ENCODE measurements at places on chromosomes 3 and 15.
A peak's percentile ranks its signal among the peaks of the same experiment; 100 is the strongest.

GRCh38 chr3:169297214-169297613 lies 366.3 kb downstream of the MECOM start:
- no peak for DNase-seq

- no peak for DNase-seq
These were observed 13.9 kb upstream of the SLITRK3 start for GRCh38 chr3:165210132-165210531.

DNA sequence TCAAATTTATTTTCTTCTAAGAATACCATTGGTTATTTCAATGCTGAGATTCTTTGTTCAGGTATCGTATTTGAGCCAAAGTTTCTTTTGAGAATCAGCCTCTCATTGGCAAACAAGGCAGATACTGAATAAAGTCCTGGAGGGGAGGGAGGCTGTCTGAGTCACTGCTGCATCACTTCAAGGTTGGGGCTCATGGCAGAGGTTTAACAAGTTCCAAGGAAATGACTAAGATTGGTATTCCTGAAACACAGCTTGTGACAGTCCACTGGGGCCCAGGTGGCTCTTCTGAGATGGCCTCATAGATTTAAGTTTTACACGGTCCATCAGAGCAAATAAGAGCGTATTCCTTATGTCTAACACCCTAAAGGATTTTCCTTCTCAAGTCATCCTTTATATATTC lies 213.8 kb upstream of the STAC start:
- no peak for DNase-seq

DNA sequence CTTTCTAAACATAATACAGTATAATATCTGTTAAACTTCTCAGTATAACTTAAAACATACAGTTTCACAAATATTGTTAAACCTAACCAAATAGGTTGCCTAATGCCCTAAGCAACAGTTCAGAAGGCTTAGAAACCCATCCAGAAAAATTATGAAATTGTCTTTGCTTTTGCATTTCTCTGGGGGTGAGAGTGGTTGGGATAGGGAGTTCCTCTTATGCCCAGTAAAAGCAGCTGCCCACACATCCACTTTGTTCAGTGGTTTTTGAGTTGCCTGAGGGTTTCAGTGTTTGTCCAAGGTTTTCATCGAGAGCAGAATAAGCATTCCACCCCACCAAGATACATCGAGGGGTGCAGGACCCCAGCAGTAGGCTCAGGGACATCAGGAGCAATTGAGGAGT lies 179.4 kb downstream of the CDIN1 start:
- no peak for DNase-seq

GRCh38 chr15:90106522-90107117 lies 4.4 kb upstream of the IDH2 start:
- DNase-seq, result peak; percentile 84

DNA sequence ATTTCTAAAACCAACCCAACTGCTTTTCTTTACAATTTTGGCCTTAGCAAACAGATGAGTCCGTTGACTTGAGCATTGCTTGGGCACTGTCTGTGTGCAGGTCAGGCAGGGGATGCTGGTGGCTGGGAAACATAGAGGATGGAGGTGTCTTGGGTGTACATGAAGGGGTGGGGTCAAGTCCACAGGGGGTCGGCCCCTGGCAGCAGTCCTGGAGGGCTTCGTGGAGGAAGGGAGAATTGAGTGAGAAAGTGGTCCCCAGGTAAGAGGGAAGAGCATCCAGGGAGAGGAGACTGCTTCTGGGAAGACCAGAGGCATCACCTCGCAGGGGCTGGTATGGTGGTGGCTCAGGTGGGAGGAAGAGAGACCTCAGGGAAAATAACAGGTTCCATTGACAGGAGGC lies 144.8 kb downstream of the TJP1 start:
- DNase-seq, result no peak

GRCh38 chr3:64195789-64196188 lies 29.5 kb downstream of the PRICKLE2 start:
- no peak for DNase-seq

- DNase-seq, result no peak
These were observed 15.3 kb upstream of the TMEM115 start for GRCh38 chr3:50374363-50375257.

GRCh38 chr3:278300-279064 lies 81.9 kb downstream of the CHL1 start:
- no peak for DNase-seq

DNA sequence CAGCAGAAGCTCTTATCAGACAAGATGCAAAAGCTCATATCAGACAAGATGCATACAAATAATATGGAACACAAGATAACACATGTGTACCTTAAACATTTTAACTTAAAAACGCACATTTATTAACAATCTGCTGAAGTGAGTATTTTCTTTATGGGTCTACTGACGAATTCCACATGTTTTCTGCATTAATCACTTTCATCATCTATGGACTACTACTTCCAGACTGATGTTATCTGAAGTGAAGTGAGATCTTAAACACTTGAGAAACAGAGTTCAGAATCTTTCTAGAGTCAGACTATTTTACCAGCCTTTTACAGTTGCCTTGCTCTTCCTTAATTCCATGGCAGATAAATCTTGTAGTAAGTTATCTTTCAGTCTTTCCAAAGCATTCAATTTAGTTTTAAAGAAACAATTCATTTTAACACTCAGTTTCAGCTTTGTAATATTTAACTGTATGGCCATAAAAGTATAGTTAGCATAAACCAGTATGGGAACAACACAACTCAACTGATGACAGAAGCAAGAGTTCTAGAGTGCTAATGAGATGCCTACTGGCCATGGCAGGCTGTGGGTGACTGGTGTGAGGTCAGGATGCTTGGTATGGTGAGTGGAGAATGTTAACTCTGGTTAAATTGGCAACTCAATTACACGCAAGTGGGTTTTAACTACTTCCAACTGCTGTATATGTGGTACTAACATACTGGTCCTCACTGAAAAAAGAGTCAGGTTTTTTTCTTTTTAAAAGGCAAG lies 9.8 kb downstream of the CMTM6 start:
- no peak for DNase-seq

- peak; percentile 79 for DNase-seq
These were observed 145.5 kb upstream of the UMPS start for GRCh38 chr3:124584552-124585391.

- DNase-seq, result no peak
These were observed 2.9 kb upstream of the FYTTD1 start for GRCh38 chr3:197746801-197747237.

- no peak for DNase-seq
These were observed 791.9 kb upstream of the ROBO1 start for GRCh38 chr3:80559701-80560100.

GRCh38 chr3:113436809-113437208 lies 4.5 kb downstream of the CFAP44 start:
- no peak for DNase-seq

DNA sequence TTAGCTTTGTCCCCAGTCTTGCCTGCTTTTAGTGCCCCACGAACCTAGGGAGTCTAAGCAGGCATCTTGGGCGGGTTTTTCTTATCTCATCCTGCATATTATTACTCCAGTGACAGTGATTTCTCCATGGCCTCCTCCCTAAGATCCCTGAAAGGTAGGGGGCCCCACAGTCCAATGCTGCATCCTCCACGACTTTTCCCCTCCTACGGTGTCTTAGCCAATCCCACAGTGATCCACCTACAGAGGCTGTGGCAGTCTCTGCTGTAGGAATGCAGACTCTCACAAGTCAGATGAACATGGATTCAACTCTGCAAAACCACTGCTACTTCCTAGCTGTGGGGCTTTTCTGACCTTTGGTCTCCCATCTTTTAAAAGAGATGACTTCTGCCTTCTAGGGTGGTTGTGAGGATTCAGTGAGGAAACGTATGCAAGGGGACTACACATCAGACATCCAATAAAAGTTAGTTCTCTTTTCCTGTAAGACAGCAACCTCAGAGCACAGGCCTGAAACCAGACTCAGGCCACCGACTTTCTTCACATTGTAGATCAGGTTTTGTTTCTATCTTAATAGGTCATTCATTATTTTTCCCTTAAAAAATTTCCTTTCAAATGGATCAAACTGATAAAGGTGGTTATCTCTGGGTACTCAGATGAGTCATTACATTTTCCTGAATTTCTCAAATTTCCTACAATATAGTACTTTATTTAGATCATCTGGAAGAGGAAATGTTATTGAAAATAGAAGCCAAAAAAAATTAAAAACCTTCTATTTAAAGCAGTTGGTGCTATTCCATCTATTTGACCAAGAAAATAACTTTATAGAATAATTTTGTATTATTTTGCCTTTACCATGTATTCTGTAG lies 23.2 kb downstream of the ILDR1 start:
- DNase-seq, result no peak

DNA sequence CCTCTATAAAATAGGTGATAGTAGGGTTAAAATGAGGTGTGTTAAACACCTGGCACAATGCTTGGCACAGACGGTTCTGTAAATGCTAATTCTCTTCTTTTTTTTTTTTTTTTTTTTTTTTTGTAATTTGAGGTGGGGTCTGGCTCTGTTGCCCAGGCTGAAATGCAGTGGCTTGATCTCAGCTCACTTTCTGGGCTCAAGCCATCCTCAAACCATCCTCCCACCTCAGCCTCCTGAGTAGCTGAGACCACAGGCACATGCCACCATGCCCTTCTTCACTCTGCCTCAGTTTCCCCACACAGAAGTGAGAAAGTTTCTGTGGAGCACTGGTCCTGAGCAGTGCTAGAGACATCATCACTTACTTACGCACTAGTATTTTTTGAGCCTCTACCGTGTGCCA lies 57.4 kb downstream of the SLC6A6 start:
- no peak for DNase-seq

- no peak for DNase-seq
These were observed 21.8 kb upstream of the CLDN16 start for GRCh38 chr3:190366133-190366532.

DNA sequence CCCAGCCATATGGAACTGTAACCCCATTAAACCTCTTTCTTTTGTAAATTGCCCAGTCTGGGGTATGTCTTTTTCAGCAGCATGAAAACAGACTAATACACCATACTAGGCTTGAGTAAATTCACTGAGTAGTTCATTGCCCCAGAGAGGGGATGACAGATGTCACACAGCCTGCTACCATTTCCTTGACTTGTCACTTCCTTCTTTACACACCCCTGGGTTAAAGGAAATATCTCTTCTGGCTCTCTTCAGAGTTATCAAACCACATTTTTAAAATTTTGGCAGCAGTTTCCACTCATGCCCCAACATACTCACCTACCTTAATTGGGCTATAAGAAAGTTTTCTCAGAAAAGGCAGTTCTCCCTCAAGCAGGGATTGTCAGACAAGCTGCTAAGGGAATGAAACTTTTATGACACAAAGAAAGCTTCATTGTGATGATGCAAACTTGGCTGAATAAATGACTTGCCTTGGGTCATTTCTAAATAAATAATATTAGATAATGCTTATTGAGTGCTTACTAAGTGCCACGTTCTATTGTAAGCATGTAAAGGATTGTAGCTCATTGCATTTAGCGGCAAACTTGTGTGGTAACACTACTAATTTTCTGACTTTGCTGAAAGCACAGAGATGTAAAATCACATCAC lies 68.0 kb upstream of the RBMS3 start:
- no peak for DNase-seq

- no peak for DNase-seq
These were observed 1.4 kb downstream of the DUT start for GRCh38 chr15:48332642-48333034.

DNA sequence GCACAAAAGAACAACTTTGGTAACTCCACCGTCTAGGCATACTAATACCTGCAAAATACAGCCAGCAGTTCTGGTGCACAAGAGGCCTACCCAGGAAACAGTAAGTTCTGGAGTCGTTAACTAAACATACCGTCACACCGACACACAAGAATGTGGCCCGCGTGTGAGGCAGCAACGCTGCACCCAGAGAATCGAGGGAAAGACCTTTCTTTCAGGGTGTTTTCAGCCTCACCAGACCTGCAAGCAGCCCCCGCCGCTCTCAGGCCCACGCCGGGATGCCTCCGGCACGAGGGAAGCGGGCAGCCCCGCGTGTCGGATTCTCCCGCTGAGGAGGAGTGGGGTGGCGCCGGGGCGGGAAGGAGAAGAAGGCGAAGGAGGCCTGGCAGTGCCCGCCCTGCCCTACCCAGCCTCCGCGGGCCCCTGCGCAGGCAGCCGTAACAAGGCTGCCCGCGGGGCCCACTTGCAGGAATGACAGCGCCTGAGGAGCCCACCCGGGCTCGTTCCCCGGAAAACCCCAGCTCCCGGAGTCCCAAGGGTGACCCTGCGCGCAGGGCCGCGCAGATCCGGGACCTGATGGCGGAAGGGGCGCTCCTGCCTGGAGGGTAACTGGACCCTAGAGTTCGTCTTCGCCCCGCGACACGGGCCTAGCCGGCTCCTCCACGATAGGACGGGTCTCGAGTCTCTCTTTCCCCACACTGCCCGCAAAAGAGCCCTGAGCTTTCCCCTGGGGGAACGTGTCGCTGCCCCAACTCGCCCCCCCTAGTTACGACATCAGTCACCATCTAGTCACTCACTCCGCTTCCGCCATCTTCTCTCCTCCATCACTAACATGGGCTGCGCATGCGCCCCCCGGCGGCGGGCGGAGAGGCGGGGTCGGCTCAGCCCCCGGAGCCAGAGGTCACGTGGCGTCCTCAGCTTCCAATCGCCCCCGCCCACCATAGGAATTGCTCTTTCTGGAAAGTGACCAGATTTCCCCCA lies at the start of gene PHC3:
TSS of gene PHC3 (minus strand) at position 826 of the 978 bp plus-strand sequence. CDS start at position 808, 18 bp downstream.
- DNase-seq, result peak; percentile 93

GRCh38 chr3:69803681-69804270 lies 64.5 kb downstream of the MITF start:
- DNase-seq, result no peak

DNA sequence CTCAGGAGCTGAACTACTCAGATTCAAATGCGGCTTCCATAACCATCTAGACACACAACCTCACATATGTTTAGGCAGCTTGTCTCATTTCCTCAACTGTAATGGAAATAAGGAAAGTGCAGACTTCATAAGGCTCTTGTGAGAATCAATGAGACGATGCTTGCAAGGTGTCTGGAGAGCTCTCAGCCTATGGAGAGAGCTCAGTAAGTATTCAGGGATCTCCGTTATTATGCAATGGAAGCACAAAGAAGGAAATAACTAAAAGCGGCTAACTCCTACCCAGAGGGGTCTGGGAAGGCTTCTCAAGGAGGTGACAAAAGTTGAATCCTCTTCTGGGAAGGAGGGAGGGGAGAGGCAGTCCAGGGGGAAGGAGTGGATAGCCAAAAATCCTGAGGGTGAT lies 50.1 kb upstream of the LIPC start:
- DNase-seq, result no peak

GRCh38 chr3:105594219-105594618 lies 227.5 kb downstream of the ALCAM start:
- no peak for DNase-seq

- DNase-seq, result no peak
These were observed 27.7 kb downstream of the LAMP3 start for GRCh38 chr3:183134844-183135243.

DNA sequence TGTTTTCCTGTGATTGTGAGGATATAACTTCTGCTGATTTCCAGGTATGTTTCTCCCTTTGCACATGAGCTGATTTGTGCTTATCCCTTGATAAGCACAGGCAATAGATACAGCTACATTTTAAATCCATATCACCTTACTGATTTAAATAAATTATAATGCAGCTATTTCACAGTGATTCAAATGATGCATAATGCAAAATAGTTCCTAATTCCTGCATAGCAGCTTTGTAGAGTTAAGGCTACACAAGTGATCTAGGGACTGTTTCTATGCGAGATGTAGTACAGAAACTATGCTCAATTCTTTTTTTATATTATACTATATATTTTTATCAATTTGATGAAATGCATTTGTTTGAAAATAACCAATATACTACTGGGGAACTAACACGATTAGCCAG lies 334.2 kb downstream of the LRTM1 start:
- no peak for DNase-seq

- peak; percentile 29 for DNase-seq
These were observed 941 bp downstream of the ZBED2 start for GRCh38 chr3:111594205-111594604.

GRCh38 chr3:111610189-111610588 lies 15.0 kb upstream of the ZBED2 start:
- DNase-seq, result peak; percentile 70
